ENCODE measurements at places on chromosomes 13 and 19.

DNA sequence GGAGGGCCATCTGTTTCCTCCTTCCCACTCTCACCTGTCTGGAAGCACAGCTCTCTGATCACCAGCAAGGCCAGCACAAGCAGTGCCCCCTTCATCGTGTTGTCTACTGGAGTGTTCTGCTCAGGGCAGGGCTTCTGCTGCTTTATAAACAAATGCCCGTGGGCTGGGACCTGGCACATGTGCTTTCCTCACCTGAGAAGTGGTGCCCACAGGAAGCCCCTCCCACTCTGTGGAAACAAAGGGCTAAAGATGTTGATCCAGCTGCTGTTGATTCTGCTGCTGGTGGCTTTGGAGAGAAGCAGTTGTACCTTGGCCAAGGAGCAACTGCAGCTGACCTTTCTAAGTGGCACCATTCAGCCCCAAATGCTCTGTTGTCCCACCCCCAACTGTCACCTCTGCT is 26.4 kb upstream of the ZNF181 start:
- DNase-seq: no peak

DNA sequence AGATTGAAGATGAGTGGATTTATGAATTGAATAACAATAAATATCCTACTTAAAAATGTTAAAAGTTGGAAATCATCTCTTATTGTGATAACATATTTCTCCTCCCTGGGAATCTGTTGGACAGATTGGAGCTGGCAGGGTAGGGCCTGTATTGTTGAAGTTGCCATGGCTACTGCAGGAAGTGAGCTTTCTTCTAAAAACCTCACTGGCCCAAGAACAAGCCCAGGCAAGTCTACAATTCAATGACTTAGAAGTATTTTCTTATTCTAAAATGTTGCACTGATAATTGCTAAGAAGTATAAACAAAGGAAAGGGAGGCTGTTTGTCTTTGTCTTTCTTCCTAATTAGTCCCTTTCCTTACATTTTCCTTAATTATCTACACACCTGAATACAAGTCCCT is 112.1 kb downstream of the DLEU7 start:
- DNase-seq: no peak

DNA sequence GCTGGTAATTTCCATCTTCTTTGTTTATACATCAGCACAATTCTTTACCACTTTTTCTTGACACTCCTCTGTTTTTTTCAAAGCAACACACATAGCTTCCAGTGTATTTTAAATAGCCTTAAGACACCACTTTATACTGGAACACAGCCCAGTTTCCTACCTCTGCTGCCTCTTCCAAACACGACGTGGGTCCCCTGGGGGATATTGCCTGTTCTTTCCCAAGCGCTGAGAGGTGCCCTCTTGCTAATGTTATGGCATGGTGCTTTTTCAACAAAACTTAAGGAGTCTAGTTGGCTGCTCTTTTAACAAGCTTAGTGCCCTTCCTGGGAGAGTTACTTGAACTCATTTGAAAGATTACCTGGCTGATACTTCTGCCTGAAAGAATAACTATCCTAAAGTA is 112.7 kb downstream of the OLFM4 start:
- no peak for DNase-seq

DNA sequence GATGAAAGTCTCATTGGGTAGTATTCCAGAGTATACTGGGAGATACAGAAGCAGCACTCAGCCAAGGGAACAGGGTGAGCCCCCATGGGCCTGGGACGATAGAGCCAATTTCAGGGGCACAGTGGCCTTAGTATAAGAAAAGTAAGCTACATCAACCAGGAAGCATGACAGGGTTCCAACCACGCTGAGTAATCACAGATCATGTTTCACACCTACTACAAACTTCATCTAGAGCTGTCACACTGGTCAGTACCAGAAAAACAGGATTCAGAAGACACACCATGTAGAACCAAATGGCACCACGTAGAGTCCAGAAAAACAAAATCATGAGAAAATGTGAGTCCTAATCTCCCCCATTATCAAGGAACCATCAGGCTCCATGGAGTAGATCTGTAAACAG is 1292.4 kb upstream of the MIR17HG start:
- no peak for DNase-seq

DNA sequence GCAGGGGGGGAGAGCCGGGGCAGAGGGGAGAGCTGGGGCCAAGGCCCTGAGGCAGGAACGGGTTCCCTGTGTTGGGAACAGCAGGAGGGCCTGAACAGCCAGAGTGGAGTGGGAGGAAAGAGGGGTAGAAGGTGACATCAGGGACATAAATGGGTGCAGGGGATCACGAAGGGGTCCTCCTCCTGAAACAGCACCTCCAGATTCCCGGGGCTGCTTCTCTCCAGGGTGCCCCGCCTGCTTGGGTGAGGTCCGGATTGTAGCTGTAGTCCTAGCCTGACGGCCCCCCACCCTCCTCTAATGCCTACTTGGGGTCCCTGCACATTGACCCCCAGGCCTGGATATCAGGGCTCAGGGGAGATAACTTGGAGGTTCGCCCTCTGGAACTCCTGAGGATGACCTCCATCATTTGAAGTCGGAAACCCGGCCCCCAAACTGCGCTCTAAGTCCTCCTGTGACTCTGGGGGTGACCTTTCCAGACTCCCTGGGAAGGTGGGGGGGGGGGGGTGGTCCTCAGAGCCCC is 473 bp upstream of the SCN1B start:
- DNase-seq: no peak

DNA sequence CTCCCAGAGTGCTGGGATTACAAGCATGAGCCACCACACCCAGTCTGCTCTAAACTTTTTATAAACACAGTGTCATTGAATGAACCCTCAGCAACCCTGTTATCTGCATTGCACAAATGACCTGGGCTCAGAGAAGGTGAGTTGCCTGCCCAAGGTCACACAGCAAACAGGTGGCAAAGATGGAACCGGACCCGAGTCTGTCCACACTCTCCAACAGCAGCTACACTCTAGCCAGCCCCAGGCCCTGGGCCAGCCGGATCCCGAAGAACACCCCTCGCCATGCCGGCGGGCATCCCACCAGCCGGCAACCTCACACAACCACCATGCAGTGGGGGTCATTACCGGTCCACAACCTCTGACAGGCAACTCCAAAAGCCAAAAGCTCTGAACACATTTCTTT is 14.5 kb downstream of the ERCC2 start:
- no peak for DNase-seq

DNA sequence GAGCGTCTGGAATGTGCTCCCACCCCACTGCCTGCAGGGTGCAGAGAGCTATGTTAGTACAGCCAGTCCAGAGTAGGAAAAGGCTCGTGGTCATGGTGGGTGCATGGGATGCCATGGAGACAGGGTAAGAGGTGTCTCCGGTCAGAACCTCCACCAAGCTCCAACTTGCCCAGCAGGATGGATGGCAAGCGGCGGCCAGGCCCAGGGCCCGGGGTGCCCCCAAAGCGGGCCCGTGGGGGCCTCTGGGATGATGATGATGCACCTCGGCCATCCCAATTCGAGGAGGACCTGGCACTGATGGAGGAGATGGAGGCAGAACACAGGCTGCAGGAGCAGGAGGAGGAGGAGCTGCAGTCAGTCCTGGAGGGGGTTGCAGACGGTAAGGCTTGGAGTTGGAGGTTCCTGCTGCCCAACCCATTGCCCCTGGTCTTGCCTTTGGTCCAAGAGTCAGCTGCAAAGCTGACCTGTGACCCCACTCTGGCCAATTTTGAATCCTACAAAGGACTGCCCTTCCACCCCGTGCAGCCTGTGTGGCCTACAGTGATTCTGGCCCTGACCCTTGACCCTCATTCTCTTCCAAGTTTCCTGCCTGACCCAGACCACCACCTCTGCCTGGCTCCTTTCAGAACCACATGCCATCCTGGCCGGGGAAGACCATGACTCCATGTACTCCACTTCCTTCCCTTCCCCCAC is 14.7 kb downstream of the POLD1 start:
- no peak for DNase-seq

- no peak for DNase-seq
These were observed 32.2 kb upstream of the TNFAIP8L1 start for GRCh38 chr19:4606921-4607678.

DNA sequence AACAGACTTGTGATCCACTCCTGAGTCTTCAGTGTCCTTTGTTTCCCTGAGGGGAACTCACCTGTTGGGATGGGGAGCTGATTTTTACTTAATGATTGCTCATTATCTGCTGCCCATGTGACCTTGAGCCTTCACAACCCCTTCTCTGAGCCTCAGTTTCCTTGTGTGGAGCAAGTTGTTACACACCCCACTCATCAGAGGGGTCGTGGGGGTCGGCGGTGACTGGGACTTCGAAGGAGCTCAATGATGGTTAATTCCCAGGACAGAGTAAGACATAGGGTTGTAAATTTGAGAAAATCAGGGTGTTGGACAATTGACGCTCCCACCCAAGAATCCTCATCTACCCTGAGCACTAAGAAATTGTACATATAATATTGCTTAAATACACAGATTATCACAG is 13.5 kb downstream of the LILRA5 start:
- no peak for DNase-seq

GRCh38 chr13:113187883-113188665 is 20.4 kb downstream of the PCID2 start:
- no peak for DNase-seq

GRCh38 chr13:96089749-96090239 is at the start of gene HS6ST3:
Gene HS6ST3 (plus strand): TSS chr13:96090107.
- DNase-seq: peak; percentile 61

DNA sequence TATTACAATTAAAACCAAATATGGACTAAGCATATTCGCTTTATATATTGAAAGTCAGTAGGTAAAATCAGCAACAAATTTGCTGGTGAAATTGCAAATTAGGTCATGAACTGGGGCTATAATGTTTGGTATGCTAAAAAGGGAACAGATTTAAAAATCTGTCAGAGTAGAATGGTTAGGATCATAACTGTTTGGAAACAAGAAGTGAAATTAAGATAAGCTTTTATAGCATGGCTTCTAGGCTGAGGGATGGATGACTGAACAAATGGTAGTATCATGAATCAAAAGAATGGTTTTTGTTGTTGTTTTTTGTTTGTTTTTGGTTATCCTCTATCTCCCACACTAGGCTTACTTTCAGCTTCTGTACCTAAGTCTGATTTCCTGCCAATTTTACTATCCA is 1090.4 kb downstream of the PCDH9 start:
- no peak for DNase-seq

- no peak for DNase-seq
These were observed 354 bp downstream of the CYP4F3 start for GRCh38 chr19:15640904-15641597.

DNA sequence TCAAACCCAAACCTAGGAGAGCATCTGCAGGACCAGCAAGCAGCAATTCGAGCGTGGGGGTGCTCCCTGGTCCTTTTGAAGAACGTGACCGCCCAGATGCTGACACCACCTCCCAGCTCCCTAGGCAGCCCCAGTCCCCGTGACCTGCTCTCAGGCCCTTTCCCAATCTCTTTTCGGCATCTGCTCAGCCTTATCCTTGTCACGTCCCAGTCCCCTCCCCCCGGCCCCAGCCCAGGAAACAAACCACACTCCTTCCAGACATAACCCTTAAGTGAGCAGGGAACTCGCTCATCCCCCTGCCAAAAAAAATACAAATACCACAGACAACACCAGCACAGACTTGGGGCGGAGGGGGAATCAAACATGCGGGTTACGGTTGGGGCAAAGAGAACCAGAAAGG is 3.3 kb downstream of the MLLT1 start:
- DNase-seq: no peak

GRCh38 chr19:42253245-42254088 is 1.5 kb downstream of the ERF start:
- peak; percentile 48 for DNase-seq

- DNase-seq: peak; percentile 13
These were observed 1.1 kb upstream of the PHF11 start for GRCh38 chr13:49494645-49495044.

DNA sequence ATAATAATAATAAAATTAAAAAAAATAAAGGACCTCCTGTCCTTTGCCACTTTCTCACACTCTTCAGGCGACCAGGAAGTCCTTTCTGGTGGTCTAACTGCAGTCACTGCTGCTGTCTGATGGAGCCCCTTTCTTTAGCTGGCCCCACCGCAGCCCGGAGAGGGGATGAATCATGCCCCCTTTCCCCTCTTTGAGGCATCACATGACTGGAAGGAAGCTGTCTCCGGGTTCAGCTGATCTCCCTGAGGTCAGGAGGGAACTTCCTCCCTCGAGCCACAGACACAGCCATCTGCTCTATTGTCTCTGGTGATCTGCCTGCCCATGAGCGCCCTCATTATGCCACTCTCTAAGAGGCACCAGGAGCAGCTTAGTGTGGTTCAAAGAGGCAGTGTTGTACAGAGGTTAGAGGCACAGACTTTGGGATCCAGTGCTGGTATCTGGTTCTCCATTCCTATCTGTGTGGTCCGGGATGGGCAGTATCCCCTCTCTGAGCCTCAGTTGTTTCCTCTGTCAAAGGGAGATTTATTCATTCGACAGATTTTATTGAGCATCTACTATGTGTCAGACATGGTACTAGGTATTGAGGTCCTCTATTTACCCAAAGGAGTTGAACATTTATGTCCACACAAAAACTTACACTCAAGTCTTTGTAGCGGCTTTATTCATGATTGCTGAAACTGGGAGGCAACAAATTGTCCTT is 30.0 kb downstream of the VAV1 start:
- peak; percentile 94 for DNase-seq

GRCh38 chr13:22049384-22049783 is 378.5 kb downstream of the FGF9 start:
- DNase-seq: no peak

GRCh38 chr13:49587311-49587847 is 2.0 kb upstream of the RCBTB1 start:
- DNase-seq: no peak

DNA sequence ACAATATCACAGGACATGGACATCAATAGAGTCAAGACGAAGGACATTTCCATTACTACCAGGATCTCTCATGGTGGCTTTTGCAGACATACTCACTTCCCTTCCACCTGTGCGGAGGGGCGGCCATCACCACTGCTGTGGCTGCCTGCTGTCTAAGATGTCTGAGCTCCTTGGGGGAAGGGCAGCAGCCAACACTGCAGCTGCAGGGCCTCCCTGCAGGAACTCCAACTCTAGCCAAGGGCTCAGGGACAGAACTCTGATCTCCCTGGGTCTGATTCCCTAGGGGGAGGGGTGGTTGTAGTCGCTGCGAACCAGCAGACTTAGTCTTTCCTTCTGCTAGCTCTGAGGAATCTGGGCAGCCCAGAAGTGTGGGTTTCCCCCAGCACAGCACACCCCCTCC is 78.9 kb upstream of the ANKRD10 start:
- DNase-seq: no peak

GRCh38 chr13:48404952-48405351 is 8.0 kb downstream of the LPAR6 start:
- no peak for DNase-seq

DNA sequence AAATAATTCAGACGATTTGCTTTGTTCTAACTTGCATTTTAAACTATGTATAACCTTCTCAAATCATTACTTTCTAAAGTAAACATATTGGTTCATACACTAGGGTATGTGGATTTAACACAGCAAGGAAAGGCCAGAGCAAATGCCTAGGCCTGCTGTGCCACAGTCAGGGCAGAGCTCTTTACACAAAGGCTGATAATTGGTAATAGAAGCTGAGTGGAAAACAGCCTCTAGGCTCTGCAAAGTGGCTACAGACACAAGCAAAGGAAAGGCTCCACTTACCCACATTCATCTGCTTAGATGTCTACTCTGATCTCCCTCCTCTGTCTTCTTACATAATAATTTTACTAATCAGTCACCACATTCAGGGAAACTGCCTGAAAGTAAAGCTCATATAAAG is 382.9 kb downstream of the OLFM4 start:
- DNase-seq: no peak

All from MM.1S (cell line).